Activated CD4-positive, alpha-beta T cell treated with anti-CD3 and anti-CD28 coated beads, Interleukin-2, amount 50 U/mL, for 24 hours (primary cell): ENCODE measurements at places on chromosomes 16 and 17.

DNA sequence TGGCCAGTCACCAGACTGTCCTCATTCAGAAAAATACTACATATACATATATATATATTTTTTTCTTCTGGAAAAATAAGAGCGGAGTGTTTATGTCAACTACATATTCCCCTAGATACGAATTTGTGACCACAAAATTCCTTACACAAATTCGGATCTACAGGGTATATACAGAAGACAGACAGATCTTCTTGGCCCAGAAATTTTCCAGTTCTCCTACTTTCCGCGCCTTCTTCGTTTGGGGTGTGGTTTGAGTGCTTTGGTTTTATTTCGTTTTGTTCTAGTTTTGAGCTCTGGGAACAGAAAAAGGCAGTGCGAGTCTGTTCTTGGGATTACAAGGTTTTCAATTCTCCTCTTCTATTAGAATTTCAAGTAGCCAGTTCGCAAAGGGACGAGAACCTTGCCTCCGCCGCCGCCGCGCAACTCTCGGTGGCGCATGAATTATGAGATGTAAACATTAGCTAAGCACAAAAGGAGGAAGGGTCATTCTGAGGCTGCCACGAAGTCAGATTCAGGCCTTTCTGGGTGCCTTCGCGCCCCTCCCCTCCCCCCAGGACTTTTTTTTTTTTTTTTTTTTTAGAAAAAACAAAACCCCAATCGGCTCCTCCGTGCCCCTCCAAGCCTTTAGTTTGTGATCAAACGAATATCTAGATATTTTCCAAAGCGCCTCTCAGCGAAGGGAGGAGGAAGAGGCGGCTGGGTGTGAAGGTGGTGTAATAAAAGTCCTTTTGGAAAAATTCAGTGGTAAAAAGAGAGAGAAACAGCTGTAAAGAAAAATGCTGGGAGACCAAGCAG lies 1.8 kb upstream of the HOXB4 start:
- DNase-seq, result no peak

- DNase-seq, result no peak
Observed at GRCh38 chr16:23182679-23183542, at the start of gene SCNN1G. Gene SCNN1G, plus strand, starts transcription at chr16:23182745. Its CDS starts 3,527 bp downstream, at chr16:23186272.

DNA sequence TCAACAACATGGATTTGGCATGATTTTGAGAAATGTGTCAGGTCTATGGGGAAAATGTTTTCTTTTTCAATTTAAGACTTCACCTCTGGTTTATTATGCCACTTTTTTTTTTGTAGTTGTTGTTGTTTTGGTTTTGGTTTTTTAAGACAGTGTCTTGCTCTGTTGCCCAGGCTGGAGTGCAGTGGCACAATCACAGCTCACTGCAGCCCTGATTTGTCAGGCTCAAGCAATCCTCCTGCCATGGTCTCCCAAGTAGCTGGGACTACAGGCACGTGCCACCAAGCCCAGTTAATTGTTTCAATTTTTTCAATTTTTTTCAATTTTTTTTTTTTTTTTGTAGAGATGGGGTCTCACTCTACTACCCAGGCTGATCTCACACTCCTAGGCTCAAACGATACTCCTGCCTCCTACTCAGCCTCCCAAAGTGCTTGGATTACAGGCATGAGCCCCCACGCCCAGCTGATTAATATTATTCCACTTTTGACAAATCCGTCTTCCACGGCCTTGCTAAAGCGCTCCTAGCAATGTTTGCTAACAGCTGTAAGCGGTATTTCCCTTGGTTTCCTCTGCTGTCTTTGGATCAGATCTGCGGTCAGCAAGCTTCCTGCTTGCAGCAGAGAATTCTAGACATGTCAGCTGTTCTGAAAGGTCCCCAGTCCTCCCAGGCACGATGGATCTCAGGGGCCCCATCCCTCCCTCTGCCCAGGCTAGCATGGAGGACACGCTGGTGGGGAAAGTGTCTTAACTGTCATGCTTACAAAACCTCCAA lies 7.0 kb upstream of the MILR1 start:
- no peak for DNase-seq

DNA sequence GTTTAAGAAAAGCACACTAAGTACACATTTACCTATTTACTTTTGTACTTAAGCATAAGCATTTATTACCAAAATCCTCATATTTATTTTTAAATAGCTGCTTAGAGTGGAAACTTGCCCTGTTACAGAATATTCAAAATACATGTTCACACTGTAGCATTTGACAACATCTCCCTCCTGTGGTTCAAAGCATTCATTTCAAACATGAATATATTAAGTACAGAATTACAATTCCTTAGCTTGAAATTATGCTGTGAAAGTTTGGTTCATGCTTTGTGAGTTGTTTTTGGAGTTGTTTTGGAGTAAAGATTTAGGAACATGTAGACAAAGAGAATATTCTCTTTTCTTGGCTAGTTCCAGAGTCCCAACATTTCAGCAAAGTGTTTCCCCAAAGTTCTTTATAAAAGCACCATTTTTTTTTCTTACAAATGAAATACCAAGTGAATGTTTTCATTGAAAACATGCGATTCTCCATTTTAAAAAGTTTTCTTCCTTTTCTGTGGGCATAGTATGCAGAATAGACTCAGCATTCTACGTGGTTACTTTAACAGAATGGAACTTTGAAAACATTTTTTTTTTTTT lies 33.2 kb downstream of the TUBD1 start:
- no peak for DNase-seq

GRCh38 chr16:10242097-10242496 lies 59.9 kb upstream of the GRIN2A start:
- DNase-seq, result no peak

GRCh38 chr16:2752035-2752849 lies at the start of gene SRRM2:
Gene SRRM2, plus strand, starts transcription at chr16:2752638. Its CDS starts 3,727 bp downstream, at chr16:2756365.
- DNase-seq, result peak; percentile 94

- DNase-seq, result no peak
Observed at GRCh38 chr17:60151355-60151754, 1.6 kb downstream of the CA4 start.

GRCh38 chr17:81034168-81034777 lies 678 bp upstream of the BAIAP2 start:
- no peak for DNase-seq

DNA sequence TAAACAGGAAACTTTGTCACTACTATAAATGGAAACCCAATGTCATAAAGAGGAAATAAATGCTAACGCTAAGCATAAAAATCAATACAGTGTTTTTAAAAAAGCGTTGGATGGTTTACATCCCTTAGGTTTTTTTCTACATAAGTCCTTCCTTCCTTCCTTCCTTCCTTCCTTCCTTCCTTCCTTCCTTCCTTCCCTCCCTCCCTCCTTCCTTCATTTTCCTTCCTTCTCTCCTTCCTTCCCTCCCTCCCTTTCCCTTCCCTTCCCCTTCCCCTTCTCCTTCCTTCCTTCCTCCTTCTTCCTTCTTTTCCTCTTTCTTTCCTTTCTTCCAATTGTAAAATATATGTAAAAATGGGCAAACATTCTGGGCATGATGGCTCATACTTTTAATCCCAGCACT lies 108.3 kb downstream of the HAPSTR1 start:
- DNase-seq, result no peak

DNA sequence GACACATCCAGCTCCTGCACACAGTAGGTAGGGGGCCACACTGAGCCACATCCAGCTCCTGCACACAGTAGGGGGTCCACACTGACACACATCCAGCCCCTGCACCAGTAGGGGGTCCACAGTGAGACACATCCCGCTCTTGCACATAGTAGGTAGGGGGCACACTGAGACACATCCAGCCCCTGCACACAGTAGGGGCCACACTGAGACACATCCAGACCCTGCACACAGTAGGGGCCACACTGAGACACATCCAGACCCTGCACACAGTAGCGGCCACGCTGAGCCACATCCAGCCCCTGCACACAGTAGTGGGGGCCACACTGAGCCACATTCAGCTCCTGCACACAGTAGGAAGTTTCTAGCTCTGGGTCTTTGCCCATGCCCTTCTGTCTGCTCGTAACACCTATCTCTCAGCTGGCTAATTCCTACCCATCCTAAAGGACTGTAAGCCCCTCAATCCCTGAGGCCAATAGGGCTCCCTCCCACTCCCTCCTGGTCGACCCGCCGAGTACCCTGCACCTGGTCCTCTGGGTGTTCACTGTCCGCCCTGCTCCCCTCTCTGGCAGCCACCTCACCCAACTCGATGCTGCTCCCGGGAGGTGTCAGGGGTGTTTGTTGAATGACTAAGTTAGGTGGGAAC lies 9.4 kb upstream of the ATP2A3 start:
- no peak for DNase-seq

DNA sequence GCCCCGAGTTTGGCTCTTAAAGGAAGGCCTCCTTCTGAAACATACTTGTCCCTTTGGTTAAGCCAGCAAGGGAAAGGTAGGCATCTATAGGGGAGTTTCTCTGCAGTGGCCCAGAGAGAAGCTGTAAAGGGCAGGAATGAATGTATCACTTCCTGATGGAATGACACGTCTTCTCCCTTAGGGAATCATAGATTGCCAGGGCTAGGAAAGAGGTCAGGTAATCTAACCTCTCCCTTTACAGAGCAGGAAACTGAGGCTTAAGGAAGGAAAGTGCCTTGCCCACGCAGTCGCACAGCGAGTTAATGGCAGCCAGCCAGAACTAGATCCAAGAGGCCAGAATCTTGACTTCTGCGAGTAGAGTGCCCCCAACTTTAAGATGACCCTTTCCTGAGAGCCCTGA lies 66.1 kb downstream of the NEUROD2 start:
- DNase-seq, result no peak

DNA sequence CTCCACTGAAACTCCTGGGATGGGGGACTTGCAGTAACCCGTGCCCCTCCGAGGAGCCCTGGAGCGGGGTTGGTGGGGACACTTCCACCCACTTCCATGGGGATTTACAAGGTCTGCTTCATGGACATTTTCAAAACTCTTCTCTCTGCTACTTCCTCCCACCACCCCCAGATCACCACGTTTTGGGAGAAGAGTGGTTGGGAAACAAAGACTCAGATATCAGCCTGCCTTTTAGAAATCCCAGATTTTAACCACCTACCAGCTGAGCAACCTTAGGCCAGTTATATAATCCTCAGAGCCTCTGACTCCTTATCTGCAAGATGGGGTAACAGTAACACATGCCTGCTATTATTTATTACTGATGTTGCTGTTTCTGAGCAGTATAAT lies 184.8 kb downstream of the CCDC182 start:
- no peak for DNase-seq

DNA sequence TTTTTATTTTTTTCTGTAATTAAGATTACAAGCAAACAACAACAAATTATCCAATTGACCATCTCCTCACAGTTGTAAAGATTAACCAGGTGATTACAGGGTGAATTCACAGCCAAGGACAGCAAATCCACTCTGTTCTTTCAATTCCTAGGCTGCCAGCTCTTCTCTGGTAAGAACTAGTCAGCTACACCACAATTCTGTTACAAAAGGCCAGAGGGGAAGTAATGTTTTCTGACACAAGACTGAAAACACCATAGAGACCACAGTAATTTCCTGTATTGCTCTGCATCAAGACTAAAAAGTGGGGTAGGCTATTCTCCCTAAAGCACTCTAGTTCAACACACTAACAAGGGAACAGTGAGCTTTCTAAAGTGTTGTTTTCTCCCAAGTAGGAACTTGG lies 10.6 kb downstream of the CA10 start:
- DNase-seq, result no peak

GRCh38 chr17:77555121-77555591 lies 403.3 kb upstream of the TNRC6C start:
- DNase-seq, result no peak

DNA sequence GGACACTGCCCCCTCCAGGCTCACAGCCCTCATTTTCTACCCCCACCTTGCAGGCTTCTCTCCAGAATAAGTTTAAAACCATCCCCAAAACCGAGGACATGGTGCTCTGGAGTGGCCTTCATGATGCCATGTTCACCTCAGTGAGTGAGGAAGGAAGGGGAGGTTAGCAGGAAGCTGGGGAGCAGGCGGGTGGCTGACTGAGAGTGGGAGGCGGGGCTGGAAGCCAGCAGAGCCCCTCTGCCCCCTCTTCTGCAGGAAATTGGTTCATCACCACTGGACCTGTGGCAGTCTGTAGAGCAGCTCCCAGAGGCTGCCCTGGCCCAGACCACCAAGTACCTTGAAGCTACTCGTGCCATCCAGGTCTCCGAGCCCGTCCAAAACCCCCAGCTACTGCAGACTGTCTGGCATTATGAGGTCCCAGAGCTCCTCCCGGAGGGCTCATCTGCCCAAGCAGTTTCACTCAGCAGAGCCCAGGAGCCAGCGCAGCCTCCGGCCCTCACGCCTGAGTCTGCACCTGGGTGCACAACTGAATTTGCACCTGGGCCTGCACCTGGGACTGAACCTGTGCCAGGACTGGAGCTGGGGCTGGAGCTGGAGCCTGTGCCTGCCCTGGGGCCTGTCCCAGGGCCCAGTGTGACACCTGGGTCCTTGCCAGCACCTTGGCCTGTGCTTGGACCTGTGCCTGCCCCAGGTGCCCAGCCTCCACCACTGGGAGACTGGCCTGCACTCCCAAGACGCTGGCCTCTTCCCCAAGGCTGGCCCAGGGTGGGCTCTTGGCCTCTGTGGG lies 19.0 kb downstream of the C16orf96 start:
- no peak for DNase-seq

GRCh38 chr17:69995476-69995875 lies 79.5 kb upstream of the KCNJ16 start:
- DNase-seq, result no peak

GRCh38 chr16:89201439-89202377 lies 1.4 kb upstream of the SLC22A31 start:
- peak; percentile 70 for DNase-seq

DNA sequence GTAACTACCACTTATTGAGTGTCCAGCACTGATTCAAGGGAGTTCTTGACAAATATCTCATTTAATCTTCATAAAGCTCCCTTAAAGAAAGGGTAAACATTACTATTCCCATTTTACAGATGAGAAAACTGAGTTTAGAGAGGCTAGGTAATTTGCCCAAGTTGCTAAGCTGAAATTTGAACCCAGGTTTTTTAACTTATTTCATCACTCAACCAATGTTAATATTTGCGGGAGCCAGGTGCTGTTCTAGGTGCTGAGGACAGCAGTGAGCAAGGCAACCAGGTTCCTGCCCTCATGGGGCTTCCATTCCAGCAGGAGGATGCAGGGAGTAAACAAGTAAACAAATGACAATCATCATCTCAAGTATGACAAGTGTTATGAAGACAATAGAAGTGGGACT lies 104.0 kb upstream of the LHX1 start:
- no peak for DNase-seq

GRCh38 chr16:54750249-54750648 lies 180.4 kb upstream of the IRX5 start:
- no peak for DNase-seq

DNA sequence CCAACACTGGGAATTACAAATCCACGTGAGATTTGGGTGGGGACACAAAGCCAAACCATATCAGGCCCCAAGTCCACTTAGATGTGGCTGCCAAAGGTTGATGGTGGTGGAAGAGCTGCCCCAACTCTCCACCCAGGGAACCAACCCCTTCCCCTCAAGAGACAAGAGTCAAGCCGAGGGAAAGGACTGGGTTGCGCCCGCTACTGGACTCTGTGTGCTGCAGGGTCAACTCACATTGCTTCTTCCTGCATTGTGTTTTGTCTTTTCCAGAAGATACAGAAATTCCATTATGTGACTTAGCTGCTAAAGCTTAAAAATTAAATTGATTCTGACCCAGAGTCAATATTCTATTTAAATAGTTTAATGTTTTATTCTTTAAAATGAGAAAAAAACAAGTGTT lies 58.5 kb downstream of the ADAMTS18 start:
- no peak for DNase-seq

GRCh38 chr16:28210264-28210663 lies 1.5 kb downstream of the XPO6 start:
- DNase-seq, result no peak
